ENCODE measurements at places on chromosomes 5 and 9. TPM values are rescaled to one million over a fixed set of nuclear protein-coding genes. Genes with fewer than 3 reads are reported as not detected.

Gene RORB
- total RNA-seq = 3.7 TPM

- DNase-seq = no peak
Observed at GRCh38 chr5:127353327-127353726, 62.7 kb downstream of the MEGF10 start.

DNA sequence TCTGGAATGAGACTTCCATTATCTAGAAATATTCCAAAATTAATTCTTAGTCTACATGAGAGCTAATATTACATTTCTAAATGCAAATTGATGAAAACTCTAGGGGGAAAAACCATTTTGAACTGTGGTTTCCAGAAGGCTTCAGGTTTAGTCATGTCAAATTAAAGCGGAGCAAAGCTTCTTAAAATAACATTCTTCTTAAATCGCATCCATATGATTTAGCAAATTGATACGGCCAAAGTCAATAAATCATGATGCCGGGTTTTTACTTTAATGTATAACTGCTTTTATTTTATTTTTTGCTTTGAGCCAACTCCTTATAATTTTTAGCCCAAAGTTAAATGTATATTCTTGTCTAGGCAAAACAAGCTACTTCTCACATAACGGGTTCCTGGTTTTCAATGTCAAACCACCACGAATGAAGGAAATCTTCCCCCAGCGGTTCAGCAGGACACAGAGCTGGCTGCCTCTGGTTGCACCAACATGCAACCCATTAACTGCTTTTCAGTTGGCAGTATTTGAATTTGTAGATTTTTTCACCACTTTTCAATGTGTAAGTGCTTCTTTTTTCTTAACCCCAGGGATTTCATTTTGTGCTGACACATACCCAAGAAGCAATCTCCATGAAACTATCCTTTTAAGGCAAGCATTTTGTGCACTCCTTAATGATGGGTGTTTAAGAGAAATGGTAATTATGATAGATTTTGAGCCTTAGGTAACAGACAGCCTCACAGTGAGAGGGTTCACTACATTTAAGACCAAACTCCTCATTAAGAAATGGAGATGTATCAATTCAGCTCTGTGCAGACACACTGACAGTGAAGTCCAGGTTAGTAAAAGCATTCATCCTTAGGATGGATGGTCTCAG, 35.5 kb downstream of the EFNA5 start:
- DNase-seq = no peak

Gene C9orf43
- total RNA-seq = 0.59 TPM

DNA sequence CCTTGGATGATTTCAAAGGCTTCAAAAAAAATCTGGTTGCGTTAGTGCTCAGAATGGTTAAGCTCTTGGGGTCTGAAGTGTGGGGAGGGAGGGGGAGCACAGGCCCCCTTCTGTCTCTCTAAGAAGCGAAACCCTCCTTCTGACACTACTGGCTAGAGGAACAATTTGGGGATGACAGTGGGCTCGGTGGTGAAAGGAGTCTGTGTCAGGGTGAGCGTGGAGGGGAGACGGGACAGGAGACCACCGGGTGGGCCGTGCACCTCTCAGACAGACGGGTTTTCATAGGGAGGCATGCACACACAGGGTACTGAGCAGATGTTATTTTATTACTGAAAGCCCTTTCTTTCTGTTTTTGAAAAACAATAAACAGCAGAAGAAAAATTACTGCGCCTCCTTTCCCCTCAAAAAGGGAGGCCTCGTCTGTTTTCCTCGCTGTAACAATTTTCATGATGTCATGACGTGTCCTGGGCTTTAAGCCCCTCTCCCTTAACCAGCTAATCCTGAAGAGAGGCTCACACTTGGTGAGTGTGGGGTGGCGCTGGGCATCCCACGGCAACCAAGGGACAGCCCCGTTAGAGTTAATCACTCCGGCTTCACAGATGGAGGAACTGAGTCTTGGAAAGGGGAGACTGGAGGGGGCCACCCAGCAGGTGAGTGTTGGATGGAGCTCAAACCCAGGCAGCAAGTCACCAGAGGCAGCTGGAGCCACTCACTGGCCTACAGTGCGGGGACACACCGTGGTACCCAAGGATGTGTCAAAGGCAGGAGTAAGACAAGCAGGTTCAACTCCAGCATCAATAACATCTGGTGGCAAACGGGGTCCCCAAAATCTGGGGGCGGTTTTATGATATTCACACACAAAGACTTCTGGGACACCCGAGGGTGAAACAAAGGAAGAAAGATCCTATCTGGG, 53.4 kb downstream of the PTCH1 start:
- no peak for DNase-seq

DNA sequence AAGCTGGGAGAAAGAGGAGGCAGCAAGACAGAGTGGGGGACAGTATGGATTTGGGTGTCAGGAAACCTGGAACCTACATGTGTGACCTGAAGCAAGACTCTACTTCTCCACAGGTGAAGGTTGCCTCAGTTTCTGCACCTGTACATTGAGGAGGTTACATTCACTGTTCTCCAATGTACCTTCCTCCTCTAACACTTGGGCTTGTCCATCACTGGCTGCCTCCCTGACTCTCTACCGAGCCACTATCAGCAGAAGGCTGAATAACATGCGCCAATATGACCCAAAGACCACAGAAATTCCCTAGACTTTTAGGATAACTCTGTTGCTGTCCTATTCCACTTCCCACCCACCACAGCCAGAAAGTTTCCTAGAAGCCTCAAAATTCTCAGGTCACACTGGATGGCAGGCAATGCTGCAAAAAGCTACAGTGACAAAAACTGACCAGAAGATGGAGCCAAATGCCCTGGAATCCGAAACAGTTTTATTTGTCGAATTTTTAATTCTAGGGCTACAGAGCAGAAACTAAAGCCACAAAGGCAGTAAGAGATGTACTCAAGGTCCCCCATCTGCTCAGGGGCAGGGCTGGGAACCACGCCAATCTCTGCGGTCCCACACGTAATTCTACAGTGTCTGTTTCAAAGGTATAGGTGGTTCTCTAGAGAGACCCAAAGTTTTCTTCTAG, 64.4 kb downstream of the FAM114A2 start:
- DNase-seq = no peak

Gene DMRTA1
- total RNA-seq = 12.2 TPM

- no peak for DNase-seq
Observed at GRCh38 chr9:77547106-77547730, 100.9 kb downstream of the GNA14 start.

GRCh38 chr5:42397267-42397666, 26.0 kb upstream of the GHR start:
- no peak for DNase-seq

- DNase-seq = no peak
Observed at GRCh38 chr5:10467281-10468198, 25.9 kb downstream of the ROPN1L start.

Gene FOXD4L6
- total RNA-seq = 0.15 TPM

- no peak for DNase-seq
Observed at GRCh38 chr5:179227229-179227579, 118.1 kb downstream of the ADAMTS2 start.

Gene ITK
- 3.3 TPM for total RNA-seq

DNA sequence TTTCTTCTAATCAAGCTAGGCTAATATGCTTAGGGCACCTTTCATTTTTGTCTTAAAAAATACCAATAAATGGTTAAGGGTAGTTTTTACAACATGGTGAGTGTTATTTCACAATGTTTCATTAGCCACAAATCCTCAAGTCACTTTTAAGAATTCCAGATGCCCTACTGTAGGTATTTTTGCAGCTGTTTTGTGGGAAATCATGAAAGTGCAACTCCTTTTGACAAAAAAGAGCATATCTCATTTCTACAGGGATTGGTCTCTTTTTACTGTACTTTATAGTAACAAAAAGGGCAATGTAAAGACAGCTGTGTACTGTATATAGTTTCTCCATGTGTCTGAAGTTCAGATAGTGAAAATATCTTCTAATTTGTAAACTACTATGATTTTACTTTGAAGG, 28.3 kb upstream of the GAS1 start:
- DNase-seq = no peak

Gene CCNH
- total RNA-seq = 211 TPM

Gene PDE8B
- 57.1 TPM for total RNA-seq

Gene PCDHGB3
- total RNA-seq = 10.2 TPM

Gene PHYHD1
- total RNA-seq = 24.3 TPM

GRCh38 chr5:161399996-161400562, 146.4 kb downstream of the GABRB2 start:
- DNase-seq = no peak

GRCh38 chr9:124969401-124969800, 28.5 kb upstream of the GOLGA1 start:
- DNase-seq = no peak

DNA sequence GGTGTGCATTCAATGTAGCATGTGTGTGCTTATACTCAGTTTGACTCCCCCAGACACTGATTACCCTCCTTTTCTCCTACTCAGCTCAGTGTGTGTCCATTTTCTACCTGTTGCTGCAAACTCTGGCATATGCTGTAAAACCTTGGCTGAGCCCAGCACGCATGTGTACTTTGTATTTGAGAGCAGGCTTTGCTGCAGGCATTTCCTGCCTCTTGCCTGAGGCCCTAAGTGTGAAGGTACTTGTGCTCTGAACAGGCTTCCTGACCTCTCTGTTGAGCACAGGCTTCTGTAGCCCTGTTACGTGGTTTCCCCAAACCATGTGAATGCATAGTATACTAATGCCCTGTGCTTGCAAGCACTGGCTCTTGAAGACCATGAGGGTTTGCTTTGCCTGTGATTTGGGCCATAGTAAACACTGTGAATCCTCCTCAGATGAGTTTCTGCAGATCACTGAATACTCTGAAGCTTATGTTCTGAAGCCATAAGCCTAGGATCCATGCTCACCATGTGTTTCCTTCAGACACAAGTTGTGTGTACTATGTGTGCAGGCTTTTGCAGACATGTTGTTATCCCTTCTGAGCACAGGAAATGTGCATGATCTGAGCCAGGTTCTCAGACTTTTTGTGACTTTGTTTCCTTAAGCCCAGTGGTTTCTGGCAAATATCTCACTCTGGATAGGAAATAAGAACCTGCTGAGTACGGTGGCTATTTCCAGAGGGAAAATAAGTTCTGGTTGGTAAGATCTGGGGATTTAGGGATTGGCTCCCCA, 124.9 kb upstream of the RUSC2 start:
- no peak for DNase-seq

DNA sequence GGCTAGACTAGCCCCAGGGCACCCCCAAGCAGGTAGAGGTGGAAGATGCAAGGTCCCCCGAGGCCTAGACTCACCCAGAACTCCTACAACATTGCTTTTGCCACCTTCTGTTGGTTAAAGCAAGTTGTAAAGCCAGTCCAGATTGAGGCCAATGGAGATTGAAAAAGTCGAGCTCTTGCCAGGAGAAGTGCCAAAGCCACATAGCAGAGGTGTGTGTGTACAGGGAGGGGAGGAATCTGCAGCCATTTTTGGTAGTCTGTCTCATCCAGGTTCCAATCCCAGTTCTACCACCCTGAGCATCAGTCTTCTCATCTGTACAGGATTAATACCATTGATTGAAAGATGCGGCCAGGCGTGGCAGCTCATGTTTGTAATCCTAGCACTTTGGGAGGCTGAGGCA, 12.3 kb upstream of the URM1 start:
- DNase-seq = no peak

DNA sequence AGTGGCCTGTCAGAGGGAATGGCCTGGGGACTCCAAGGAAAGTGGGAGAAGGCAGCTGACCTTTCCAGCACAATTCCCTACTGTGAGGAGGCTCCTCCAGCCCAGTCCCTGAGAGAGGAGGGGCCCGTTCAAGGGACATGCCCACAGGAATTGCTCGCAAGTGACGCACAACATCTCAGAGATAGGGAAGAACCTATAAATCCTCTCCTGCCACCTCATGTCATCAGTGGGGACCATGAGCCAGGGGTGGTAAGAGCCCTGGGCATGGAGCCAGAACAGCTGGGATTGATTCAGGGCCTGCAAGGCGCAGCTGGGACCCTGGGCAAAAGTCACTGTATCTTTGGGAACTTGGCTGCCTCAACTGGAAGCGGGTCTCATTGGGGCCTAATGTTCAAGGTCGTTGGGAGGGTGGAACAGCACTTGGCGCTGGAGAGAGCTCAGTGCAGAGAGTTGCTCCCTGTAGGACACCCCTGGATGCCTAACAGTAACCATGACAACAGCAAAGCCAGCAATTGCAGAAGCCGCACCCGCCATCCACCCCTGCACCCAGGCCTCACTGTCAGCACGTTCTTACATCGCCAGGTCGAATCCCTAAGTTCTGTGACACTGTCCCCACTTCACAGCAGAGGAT, 41.3 kb upstream of the ORM1 start:
- DNase-seq = no peak

Gene CTNND2
- 6.0 TPM for total RNA-seq

GRCh38 chr9:116381350-116381749, 227.8 kb downstream of the PAPPA start:
- DNase-seq = no peak

DNA sequence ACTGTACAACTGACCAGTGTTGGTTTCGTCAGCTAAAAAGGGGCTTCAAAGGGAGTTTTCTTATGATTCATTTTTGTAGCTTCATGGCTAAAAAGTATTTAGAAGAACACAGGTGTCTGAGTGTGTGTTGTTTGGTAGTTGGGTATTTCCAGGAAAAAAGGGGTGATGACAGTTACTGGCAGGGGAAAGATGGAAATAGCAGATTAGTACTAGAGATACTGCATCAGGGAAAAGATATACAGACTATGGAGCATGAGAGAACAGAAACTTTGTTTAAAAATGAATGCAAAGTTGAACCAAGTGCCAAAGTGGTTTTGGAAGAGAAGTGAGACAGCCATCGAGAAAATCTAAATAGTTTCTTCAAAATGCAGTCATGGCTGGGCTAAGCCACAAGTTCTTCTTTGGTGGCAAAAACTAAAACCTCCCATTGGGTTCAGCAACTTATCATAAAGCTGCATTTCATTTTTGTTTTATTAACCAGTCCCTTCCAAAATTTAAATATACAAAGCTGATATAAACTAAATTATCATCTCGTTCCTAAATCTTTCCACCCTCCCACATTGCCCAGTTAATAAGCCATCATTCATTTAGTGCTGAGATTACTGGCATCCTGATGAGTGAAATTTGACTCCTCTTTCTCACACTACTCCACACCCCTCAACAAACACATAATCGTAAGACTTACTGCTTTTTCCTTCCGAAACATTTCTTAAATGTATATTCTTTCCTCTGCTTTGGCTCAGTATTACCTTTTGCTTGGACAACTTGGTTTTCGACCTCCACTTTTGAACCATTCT, 33.5 kb downstream of the ELL2 start:
- no peak for DNase-seq

Gene BAAT
- total RNA-seq = not detected

GRCh38 chr5:177479774-177480173, 6.3 kb upstream of the DBN1 start:
- no peak for DNase-seq

All from breast epithelium (tissue), 4 donors.